ENCODE measurements at places on chromosomes 12 and 14.

- no peak for DNase-seq
These were observed 1.2 kb downstream of the PPP1R12A start for GRCh38 chr12:79933532-79934264.

DNA sequence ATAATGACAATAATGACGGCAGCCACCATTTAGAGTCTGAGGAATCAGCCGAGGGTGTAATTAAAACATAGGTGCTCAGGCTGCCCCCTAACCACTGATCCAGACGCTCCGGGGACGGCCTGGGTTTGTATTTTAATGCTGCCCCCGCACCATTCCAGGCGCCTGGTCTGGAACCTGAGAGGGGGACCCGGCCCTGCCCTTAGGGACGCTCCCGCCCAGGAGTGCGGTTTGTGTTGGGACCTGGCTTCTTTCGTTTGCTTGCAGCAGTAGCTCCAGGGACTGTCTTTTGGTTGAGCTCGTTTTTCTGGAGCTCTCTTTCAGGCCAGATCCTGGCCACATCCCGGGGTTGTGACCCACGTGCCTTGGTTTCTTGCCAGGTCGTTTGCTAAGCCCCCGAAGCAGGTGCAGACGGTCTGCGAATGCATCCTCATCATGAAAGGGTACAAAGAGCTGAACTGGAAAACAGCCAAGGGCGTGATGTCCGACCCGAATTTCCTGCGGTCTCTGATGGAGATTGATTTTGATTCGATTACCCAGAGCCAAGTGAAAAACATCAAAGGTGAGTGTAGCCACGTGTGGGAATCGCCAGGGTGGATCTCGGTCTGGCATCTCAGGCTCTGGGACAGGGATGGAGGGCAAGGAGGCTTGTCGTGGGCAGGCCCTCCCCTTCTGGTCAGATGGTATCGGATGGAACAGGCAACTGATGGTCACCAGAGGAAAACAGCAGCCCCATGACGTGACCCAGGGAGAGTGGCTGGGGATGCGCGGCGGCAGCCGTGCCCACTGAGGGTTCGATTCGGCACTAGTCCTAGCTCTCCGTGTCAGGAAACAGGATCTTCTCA is 63.5 kb downstream of the CCDC92 start:
- DNase-seq, result peak; percentile 77

GRCh38 chr12:108600702-108601007 is 2.8 kb upstream of the TMEM119 start:
- no peak for DNase-seq

DNA sequence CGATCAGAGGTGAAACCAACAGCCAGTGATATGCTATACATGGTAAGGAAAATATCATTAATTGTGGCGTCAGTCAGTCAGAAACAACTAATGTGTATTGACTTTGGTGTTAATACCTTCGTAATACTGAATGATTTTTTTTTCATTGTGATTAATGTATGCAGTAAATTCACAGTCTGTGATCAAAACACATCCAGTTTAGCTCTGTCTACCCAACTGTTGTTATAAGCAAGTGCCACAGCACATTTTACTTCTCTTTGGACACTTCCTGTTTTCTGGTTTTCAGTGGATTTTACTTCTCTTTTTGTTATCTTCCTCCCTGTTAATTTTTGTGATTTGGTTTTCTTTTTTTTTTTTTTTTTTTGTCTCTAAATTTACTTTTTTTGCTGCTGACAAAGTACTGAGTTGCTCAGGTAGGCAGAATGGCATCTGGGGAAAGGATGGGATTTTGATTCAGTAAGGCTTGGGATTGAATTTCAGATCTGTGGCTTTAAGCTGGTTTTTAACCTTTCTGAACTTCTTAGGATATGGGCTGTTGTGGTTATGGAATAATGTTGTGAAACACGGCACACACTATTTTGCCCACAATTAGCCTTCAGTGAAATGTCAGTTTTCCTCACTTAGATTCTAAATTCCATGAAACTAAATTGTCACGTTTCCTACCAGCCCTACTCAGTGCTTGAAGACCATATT is 604 bp downstream of the GLIPR1 start:
- no peak for DNase-seq

DNA sequence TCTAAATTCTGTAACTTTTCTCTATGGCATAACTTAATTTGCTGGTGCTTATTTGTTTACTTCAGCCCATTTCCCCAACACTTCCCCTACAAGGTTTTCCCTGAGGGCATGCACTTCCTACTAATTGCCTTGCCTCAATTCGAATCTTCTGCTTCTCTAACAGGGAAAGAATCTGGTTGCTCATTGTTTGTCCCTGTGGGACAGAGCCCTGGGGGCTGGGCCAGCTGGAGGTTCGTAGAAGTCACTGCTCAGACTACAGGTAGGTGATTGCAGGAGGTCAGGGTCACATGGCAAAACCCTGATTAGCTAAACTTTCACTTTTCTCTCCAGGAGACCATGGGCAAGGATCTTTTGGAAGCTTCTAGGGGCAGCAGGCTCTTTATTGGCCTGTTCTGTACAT is 72.0 kb downstream of the ZFC3H1 start:
- DNase-seq, result no peak

GRCh38 chr12:116736962-116737773 is 701 bp downstream of the SPRING1 start:
- DNase-seq, result no peak

DNA sequence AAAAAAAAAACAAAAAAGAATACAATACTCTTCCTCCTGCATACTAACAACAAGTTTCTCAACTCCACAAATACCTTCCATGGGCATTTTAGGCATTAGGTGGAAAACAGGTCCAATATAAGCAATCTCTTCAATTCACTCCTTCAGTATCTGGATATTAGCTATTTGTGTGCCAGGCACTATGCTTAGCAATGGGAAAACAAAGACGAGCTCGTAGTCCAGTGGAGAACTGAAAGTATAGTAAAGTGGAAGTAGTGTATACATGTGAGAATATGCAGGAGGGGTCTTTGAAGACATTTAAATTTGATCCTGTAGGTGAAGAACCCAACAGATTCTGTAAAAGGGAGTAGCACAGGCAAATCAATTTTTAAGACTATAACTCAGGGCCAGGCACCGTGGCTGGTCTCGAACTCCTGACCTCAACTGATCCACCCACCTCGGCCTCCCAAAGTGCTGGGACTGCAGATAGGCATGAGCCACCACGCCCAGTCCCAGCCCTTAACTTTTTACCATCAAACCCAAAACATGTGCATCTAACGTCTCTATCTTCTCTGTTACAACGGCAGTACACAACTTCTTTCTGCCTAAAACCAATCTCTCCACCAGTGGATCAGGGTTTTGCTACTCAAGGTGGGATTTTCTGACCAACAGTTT is 10.6 kb downstream of the HECTD1 start:
- DNase-seq, result no peak

GRCh38 chr14:57029620-57030253 is 219.5 kb upstream of the OTX2 start:
- no peak for DNase-seq

DNA sequence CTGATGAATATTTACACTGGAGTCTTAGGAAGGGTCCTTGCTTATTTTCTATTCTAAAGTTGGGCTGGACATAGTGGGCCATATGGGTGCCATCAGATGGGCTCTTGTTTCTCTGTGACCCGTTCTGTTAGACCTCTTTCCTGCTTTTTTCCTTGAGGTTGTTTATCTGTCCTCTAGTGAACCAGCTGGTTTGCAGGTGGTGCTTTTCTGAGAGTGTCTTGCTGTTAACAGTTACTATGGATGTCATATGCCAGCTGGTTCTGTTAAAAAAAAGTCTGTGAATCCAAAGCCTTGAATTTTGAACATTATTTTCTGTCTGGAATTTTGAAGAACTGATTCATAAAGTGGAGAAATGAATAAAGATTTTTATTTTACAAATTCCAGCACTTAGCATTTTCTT is 29.2 kb downstream of the ZC3H14 start:
- DNase-seq, result no peak

DNA sequence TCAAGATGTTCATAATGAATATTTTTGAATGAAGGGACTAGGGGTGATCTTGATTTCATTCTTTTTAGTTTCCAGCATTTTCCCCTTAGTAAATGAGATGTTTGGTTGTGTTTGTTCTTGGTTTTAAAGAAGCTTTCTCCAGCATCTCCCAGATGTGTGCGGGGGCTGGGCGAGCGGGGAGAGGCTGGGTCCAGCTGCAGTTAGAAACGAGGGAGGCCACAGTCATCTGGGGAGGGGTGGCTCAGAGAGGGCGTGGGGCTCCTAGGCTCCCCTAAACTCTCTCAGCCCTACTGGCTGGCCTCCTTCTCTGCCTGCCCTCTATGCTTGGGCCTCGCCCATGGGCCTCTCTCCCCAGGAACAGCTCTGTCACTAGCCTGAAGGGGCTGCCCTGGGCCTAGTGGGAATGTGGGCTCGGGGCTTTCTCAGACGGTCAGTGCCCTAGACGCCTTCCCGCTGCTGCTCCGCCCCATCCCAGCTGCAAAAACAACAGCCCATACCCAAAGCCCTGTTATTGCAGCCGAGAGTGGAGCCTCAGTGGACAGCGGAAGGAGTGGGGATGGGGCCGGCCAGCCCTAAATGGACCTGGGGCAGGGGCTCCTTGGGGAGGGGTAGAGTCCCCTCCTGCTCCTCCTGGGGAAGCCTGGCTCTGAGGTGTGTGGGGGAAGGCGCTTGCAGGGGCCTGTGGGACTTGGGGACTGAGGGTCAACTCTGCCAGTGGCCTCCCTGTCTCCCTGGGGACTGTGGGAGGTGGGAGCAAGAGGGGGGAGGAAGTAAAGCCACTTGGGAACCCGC is 18.3 kb upstream of the EIF2B2 start:
- no peak for DNase-seq

- no peak for DNase-seq
These were observed 869.2 kb downstream of the TMEM121 start for GRCh38 chr14:106395456-106396050.

DNA sequence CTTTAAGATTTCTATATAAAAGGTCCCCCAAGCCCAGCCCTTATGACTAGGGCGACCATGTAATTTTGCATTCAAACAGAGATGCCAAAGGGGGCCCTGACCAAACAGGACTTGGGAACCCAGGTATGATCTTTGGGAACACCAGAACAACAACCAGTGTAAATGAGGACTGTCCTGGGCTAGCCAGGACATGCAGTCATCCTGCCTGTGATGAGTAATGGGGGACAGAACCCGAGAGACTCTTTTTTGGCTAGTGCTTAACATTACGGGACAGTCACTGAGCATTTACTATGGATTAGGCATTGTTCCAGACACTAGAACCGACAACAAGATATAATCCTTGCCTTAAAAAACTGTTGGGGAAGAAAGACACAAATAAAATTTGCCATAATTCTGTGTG is 337.3 kb downstream of the CACNA1C start:
- no peak for DNase-seq

GRCh38 chr14:21825149-21825743 is 151.6 kb upstream of the OR4E1 start:
- DNase-seq, result no peak

DNA sequence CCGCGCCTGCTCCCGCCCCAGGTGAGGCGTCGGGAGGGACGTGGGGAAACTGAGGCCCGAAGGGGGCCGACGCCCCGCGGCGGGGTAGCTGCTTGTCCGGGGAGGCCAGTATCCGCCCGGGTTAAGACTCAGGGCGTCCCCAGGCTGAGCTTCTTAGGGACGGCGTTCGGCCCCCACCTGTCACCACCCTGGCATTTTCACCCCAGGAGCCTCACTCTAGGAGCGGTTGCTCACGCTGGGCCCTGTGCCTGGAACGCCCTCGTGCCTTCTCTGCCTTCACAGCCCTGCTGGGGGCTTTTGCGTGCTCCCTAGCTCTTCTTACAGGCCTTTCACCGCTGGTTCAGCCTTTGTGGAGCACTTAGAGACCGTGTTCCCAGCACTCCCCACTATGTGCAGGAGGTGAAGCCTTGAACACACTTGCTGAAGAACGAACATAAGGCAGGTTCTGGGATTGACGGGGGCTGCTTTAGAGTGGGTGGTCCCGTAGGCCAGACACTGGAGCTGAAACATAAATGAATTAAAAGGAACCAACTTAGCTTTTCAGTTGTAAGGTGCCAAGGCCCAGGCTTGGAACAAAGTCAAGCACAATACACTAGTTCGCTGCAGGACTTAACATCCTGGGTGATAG is 601 bp downstream of the ZNF839 start:
- no peak for DNase-seq

- peak; percentile 54 for DNase-seq
These were observed 43.1 kb downstream of the SOX5 start for GRCh38 chr12:23906329-23906728.

- DNase-seq, result no peak
These were observed 24.4 kb downstream of the RCOR1 start for GRCh38 chr14:102616799-102617198.
